Activated CD4-positive, alpha-beta T cell treated with anti-CD3 and anti-CD28 coated beads for 36 hours (primary cell): ENCODE measurements at places on chromosomes 7 and 10. TPM values are rescaled to one million over a fixed set of nuclear protein-coding genes. Genes with fewer than 3 reads are reported as not detected.

Gene GALNT17
- not detected for total RNA-seq

DNA sequence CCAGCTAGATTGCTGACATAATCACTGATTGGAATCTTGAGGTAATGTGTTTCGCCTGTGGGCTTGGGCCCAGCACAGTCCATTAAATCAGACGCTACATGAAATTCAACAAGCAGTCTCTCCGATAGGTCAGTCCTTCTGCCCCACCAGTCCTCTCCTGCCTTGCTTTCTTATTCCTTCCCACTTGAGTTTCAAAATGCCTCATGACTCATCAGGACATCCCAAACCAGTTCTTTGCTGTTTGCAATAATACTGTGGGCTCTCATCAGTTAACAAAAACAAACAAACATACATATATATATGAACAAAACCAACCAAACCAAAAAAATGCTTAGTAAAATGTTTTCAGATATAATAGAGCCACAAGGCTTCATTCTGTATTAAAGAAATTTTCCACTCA lies 599.0 kb downstream of the SORCS1 start:
- H3K4me3 ChIP-seq: no peak overlapping the region
- H3K36me3 ChIP-seq: no peaks in the 10 kb centered on the region
- H3K4me1 ChIP-seq: no peaks in the 10 kb centered on the region
- H3K27me3 ChIP-seq: no peaks in the 10 kb centered on the region
- DNase-seq: no peak

GRCh38 chr10:1400101-1401070 lies 336.9 kb downstream of the ADARB2 start:
- H3K27ac ChIP-seq: no peak overlapping the region
- no peaks in the 10 kb centered on the region for H3K4me1 ChIP-seq
- no peak for DNase-seq
- H3K4me3 ChIP-seq: no peak overlapping the region

GRCh38 chr7:134059921-134060320 lies 67.2 kb upstream of the LRGUK start:
- no peaks in the 10 kb centered on the region for H3K27me3 ChIP-seq
- no peaks in the 10 kb centered on the region for H3K4me1 ChIP-seq
- peaks cover 10% of the 10 kb centered on the region for H3K36me3 ChIP-seq
- no peak for DNase-seq

GRCh38 chr10:30464675-30465074 lies 30.7 kb downstream of the MAP3K8 start:
- peaks cover 18% of the 10 kb centered on the region for H3K36me3 ChIP-seq
- H3K4me1 ChIP-seq: peaks cover 6% of the 10 kb centered on the region
- no peak overlapping the region for H3K4me3 ChIP-seq
- no peak for DNase-seq

DNA sequence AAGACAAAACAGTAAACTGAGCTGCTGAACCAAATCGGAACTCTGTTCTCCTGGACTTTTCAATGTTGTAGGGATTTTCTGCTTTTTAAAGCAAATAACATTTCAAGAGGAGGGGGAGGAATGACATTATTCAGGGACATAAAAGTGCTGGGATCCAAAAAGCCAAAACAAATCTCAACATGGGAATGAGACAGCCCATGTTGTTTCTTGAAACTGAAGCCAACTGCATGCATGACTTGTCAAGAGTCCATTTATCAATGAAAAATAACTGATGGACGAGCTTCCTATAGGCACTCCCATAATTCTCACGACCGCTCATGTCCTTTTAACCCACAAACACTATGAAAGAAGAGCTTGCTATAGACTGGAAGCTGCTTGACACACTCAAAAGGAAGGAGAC lies 27.8 kb downstream of the FAM53B start:
- no peak overlapping the region for H3K4me3 ChIP-seq
- DNase-seq: no peak
- no peaks in the 10 kb centered on the region for H3K27me3 ChIP-seq

DNA sequence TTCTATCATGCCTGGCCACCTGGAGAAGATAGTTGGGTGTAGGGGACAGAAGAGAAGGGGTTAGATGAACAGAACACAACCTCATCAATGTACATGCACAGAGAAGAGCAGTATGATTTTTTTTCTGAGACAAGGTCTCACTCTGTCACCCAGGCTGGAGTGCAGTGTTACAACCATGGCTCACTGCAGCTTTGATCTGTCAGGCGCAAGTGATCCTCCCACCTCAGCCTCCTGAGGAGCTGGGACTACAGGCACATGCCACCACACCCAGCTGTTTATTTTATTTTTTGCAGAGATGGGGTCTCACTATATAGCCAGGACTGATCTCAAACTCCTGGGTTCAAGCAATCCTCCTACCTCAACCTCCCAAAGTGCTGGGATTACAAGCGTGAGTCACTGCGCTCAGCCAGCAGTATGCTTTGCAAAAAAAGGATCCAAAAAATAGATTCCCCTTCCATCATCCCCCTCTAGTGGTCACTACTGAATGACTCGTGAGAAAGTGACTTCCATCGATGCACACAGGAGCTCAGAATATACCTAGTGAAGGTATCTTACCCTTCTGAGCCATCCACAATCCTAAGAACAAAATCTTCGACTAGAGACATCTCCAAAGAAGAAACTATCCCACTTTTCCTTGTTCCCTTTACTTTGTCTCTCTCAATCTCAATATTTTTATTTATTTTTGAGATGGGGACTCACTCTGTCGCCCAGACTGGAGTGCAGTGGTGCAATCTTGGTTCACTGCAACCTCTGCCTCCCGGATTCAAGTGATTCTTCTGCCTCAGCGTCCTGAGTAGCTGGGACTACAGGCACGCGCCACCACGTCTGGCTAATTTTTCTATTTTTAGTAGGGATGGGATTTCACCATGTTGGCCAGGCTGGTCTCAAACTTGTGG lies 21.0 kb downstream of the ZCWPW1 start:
- H3K4me1 ChIP-seq: peaks cover 2% of the 10 kb centered on the region
- H3K27me3 ChIP-seq: no peaks in the 10 kb centered on the region
- no peak overlapping the region for H3K27ac ChIP-seq
- no peak overlapping the region for H3K4me3 ChIP-seq
- H3K36me3 ChIP-seq: no peaks in the 10 kb centered on the region

Gene GPR37
- total RNA-seq: not detected

Gene AKR1E2
- 9.8 TPM for total RNA-seq

GRCh38 chr7:130435311-130435854 lies 5.4 kb downstream of the CEP41 start:
- H3K4me1 ChIP-seq: peaks cover 36% of the 10 kb centered on the region
- H3K4me3 ChIP-seq: no peak overlapping the region
- H3K27me3 ChIP-seq: no peaks in the 10 kb centered on the region
- peaks cover 9% of the 10 kb centered on the region for H3K36me3 ChIP-seq

Gene SPDYE5
- not detected for total RNA-seq

- H3K4me1 ChIP-seq: no peaks in the 10 kb centered on the region
- H3K27me3 ChIP-seq: no peaks in the 10 kb centered on the region
- H3K27ac ChIP-seq: no peak overlapping the region
- no peaks in the 10 kb centered on the region for H3K36me3 ChIP-seq
- H3K4me3 ChIP-seq: no peak overlapping the region
- no peak for DNase-seq
These were observed 99.0 kb downstream of the GNAT3 start for GRCh38 chr7:80412842-80413241.

GRCh38 chr10:63591600-63592379 lies 70.6 kb downstream of the REEP3 start:
- no peaks in the 10 kb centered on the region for H3K27me3 ChIP-seq
- no peak overlapping the region for H3K4me3 ChIP-seq
- DNase-seq: no peak
- H3K4me1 ChIP-seq: peaks cover 4% of the 10 kb centered on the region
- peaks cover 10% of the 10 kb centered on the region for H3K36me3 ChIP-seq
- no peak overlapping the region for H3K27ac ChIP-seq

Gene CYP3A4
- total RNA-seq: not detected

- no peaks in the 10 kb centered on the region for H3K36me3 ChIP-seq
- H3K4me3 ChIP-seq: no peak overlapping the region
These were observed 24.1 kb downstream of the OR6B1 start for GRCh38 chr7:144024213-144024612.

DNA sequence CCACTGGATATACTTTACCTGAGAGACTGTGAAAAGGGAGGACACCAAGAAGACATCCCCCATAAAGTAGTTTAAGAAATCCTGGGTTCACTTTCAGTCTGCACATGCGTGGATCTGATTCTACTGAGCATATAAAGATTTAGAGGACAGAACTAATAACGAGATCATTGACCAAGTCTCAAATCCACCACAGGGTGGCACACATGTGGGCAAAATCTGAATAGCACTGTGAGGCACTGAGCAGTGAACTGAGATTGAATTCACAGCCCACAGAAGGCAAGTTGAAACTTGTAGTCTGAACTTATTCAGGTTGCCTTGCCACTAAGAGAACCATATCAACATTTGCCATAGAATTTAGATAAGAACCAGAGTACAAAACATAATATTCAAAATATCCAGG lies 818.6 kb downstream of the GRID1 start:
- DNase-seq: peak; percentile 38
- H3K27ac ChIP-seq: no peak overlapping the region
- peaks cover 6% of the 10 kb centered on the region for H3K27me3 ChIP-seq
- no peak overlapping the region for H3K4me3 ChIP-seq

Gene PLAU
- total RNA-seq: 0.16 TPM

Gene SORBS1
- 0.69 TPM for total RNA-seq

DNA sequence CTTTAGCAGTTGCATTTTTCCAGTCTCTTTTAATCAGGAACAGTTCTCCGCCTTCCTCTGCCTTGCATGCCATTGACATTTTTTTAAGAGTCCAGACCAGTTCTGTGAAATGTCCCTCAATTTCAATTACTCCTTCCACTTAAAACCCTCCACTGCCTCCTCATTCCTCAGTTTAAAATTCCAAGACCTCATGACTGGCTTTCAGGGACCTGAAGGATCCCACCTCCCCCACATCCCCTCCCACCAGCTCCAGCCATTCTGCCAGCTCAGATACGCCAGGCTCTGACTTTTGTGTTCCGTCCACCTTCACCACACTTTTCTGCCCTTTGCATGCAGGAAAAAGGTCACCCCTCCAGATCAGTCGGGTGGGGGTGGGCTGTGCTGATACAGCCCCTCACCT lies 8.7 kb downstream of the TNRC18 start:
- peaks cover 35% of the 10 kb centered on the region for H3K27me3 ChIP-seq
- no peak overlapping the region for H3K27ac ChIP-seq
- H3K4me3 ChIP-seq: no peak overlapping the region
- H3K4me1 ChIP-seq: peaks cover 10% of the 10 kb centered on the region
- H3K36me3 ChIP-seq: no peaks in the 10 kb centered on the region

DNA sequence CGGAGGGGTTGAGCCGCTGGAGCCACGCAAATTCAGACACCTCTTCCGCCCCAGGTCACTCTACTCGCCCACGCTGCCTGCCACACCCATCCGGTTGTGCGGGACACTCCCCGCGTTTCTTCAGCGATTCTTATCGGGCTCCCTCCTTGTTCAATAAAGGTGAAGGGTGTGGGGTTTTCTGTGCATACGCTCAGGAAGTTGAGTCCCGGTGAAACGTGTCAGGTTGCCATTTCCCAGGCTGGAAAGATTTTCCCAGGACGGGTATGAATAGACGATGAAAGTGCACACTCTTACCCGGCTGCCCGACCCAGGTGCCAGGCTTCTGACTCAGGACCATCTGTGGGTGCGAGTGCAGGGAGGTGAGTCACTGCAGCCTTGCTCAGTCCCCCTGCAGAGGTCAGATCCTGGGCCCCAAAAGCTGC lies 22.0 kb downstream of the KLF6 start:
- no peaks in the 10 kb centered on the region for H3K27me3 ChIP-seq
- H3K4me1 ChIP-seq: peaks cover 88% of the 10 kb centered on the region
- DNase-seq: peak; percentile 53
- peak overlapping the region; percentile 24 for H3K27ac ChIP-seq
- peaks cover 6% of the 10 kb centered on the region for H3K36me3 ChIP-seq
- peak overlapping the region; percentile 1 for H3K4me3 ChIP-seq

Gene FEZF1
- not detected for total RNA-seq

DNA sequence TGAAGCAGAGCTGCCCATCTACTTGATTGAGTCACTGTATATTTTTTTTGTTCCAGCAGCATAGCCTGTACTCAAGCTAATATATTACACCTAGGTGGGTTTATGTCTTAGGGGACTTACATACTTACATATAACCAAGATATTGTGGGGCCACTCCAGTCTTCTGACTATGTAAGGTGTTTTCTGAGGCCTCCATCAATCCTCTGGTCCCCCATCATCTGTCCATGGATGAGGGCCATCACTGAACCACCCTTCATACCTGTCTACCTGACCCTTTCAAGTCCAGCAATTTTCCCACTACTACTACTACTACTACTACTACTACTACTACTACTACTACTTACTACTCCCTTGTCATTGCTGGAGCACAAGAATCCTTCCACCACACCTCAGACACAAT lies 3.2 kb upstream of the FAM241B start:
- no peak overlapping the region for H3K27ac ChIP-seq
- peaks cover 32% of the 10 kb centered on the region for H3K4me1 ChIP-seq
- H3K36me3 ChIP-seq: peaks cover 5% of the 10 kb centered on the region
- H3K27me3 ChIP-seq: no peaks in the 10 kb centered on the region
- no peak overlapping the region for H3K4me3 ChIP-seq

Gene HOXA9
- not detected for total RNA-seq

DNA sequence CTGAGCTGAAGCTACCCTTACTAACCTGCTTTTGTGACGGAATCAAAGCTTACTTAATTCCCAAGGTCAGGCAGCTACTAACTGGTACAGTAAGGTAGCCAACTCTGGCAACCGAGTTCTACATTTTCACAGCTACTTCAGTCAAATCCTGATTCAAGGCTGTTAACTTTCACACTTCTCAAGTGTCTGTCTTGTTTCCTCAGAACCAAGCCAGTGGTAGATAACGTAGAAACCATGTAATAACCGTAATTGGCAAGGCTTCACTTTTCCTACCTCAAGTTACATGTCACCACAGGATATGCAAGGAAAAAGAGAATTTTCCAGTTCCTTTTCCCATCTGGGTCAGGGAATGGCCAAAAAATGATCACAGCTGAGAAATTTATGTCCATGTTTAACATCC lies 746.7 kb downstream of the NRG3 start:
- H3K36me3 ChIP-seq: no peaks in the 10 kb centered on the region
- no peaks in the 10 kb centered on the region for H3K4me1 ChIP-seq
- no peak overlapping the region for H3K4me3 ChIP-seq
- no peak for DNase-seq
- no peaks in the 10 kb centered on the region for H3K27me3 ChIP-seq

- DNase-seq: no peak
- H3K36me3 ChIP-seq: no peaks in the 10 kb centered on the region
- peaks cover 5% of the 10 kb centered on the region for H3K27me3 ChIP-seq
- H3K4me1 ChIP-seq: no peaks in the 10 kb centered on the region
- H3K27ac ChIP-seq: no peak overlapping the region
- no peak overlapping the region for H3K4me3 ChIP-seq
These were observed 16.1 kb downstream of the DRGX start for GRCh38 chr10:49379596-49380410.

Gene SPDYE1
- total RNA-seq: not detected

- no peak for DNase-seq
- H3K4me1 ChIP-seq: peaks cover 12% of the 10 kb centered on the region
- H3K36me3 ChIP-seq: no peaks in the 10 kb centered on the region
- no peak overlapping the region for H3K27ac ChIP-seq
- H3K27me3 ChIP-seq: no peaks in the 10 kb centered on the region
These were observed 106.6 kb upstream of the MKLN1 start for GRCh38 chr7:131221061-131221460.

Gene MYL10
- not detected for total RNA-seq
